Activated naive CD4-positive, alpha-beta T cell (primary cell): ENCODE measurements at places on chromosomes 1 and 21.
A peak's percentile ranks its signal among the peaks of the same experiment; 100 is the strongest.

- DNase-seq = no peak
These were observed 31.5 kb upstream of the C1orf198 start for GRCh38 chr1:230899841-230900251.

GRCh38 chr1:152855661-152856060 is 4.1 kb upstream of the LCE7A start:
- DNase-seq = no peak

GRCh38 chr1:152718238-152718637 is 10.3 kb downstream of the LCE4A start:
- DNase-seq = no peak

- no peak for DNase-seq
These were observed 192.2 kb downstream of the AKT3 start for GRCh38 chr1:243657793-243658192.

DNA sequence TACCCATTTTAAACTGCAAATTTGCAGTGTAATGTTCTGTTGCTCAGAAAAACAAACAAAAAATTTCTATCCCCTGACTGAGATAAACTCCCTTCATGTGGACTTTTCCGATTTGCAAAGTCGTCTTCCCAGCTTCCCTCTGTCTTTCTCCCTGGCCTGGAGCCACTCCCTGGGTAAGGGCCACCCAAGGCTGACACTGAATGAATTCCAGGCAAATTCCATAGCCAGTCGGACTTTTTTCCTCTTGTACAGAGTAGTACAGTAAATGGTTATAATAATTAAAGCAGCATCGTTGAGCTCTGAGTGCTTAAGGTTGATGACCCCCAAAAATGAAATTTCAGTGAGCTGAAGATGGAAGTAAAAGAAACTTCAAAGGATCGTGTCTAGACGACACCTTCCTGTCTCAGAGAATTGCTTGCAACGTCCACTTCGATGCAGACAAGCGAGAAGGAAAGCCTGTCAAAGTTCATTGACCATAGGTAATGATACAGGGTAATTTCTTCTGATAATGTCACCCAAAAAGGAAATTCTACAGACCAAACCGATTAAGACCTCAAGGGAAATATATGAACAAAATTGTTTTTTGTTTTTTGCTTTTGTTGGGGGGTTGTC is 33.6 kb upstream of the LHX8 start:
- DNase-seq = no peak

DNA sequence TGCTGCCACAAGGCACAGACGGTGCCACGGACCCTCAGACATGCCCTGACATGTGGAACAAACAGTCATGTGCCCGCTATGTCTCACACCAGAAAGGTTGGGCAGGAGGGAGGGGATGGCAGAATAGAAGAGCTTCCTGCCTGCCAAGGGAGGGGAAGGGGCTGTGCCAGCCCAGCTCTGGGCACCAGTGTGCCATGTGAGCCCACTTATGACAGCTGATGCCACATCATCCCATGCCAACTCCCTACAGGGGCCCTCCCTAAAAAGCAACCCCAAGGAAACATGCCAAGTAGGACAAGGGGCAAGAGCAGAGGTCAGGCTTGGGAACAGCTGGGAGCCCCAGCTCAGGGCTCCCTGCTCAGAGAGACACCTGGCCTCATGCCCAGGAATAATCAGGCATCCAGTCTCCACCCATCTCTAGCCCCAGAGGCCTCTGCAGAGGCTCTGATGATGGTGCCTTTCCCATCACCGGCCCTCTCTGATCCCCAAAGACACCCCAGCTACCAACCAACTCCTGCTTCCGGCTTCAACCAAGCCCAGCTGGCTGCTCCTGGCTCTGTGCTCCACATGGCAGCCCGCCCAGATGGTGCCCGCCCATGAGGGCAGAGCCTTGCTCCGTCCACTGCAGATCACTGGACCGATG is 10.3 kb downstream of the ADGRB2 start:
- no peak for DNase-seq

GRCh38 chr1:171988243-171988885 is 147.1 kb downstream of the DNM3 start:
- DNase-seq = no peak

DNA sequence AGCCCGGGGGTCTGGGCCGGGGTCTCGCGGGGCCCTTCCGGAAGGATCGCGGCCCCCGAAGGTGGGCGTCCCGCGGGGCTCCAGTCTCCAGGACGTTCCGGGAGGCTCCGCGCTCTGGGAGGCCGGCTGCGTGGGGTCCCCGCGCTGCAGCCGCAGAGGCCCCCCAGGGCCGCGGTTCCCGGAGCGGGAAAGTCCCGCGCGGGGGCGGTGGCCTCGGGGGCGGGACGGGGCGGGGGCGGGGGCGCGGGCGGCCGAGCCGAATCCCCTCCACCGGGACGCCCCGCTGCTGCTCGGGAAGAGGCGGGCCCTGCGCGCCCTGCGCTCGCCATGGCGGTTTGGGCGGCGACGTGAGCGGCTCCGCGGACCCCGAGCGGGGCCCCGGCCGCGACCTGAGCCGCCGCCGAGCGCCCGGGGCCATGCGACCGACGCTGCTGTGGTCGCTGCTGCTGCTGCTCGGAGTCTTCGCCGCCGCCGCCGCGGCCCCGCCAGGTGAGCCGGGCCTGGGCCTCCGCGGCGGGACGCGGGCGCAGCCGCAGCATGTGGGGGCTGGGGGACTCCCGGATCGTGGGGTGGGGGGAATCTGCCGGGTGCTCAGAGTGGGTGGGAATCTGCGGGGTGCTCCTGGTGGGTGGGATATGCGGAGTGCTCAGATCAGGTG is at the start of gene IFNGR2:
IFNGR2 (plus strand) TSS at position 286 of the 658 bp plus-strand sequence; CDS start at position 417, 131 bp downstream.
- DNase-seq = peak; percentile 60

DNA sequence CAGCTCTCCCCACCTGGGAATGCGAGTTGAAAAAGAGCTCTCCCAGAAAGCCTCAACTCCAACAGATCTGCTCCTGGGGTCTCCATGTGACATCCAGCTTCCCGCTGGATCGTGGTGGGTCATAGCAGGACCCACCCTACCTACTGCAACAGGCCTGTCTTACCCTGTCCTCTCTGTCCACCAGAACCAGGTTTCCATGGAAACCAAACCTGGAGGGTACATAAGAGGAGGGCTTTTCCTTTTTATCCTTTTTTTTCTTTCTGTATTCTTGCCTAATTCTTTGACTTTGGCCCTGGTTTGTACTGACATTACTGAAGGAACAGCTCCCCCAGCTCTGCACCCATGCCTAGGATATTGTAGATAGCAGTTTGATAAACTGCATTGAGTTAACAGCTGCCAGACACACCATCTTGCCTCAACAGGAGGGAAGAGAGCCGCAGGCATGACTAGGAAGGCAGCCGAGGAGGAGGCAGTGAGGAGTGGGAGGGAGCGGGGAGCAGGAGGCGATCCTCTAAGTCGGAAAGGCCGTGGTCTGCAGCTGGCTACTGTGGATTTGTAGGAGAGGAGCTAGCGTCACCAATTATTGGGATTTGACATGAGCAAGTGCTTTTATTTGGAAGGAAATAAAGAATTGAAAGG is 9.7 kb upstream of the FMOD start:
- DNase-seq = no peak

- DNase-seq = no peak
These were observed 161.7 kb downstream of the FCRL5 start for GRCh38 chr1:157390651-157391050.

- DNase-seq = no peak
These were observed 158.3 kb downstream of the PLA2G4A start for GRCh38 chr1:186987065-186987464.

DNA sequence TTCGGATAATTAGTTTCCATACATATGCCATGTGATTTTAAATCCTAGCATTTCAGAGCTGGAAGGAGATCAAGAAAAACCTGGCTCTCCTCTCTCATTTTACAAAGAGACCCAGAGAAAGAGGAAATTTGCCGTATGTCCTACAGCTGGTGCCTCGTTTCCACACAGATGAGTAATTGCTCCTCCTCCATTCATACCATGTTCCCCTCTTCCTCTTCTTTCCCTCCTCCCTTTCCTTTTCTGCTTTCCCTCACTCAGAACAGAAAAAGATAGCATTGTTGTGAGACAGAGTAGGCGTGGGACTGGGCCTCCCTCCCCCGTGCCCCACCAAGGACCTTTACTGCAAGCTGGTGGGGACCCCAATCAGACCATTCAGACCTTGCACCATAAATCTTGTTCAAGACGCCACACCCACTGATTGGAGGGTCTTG is 13.7 kb upstream of the SLC44A3 start:
- DNase-seq = no peak

GRCh38 chr1:50853325-50853724 is 106.7 kb downstream of the FAF1 start:
- no peak for DNase-seq

DNA sequence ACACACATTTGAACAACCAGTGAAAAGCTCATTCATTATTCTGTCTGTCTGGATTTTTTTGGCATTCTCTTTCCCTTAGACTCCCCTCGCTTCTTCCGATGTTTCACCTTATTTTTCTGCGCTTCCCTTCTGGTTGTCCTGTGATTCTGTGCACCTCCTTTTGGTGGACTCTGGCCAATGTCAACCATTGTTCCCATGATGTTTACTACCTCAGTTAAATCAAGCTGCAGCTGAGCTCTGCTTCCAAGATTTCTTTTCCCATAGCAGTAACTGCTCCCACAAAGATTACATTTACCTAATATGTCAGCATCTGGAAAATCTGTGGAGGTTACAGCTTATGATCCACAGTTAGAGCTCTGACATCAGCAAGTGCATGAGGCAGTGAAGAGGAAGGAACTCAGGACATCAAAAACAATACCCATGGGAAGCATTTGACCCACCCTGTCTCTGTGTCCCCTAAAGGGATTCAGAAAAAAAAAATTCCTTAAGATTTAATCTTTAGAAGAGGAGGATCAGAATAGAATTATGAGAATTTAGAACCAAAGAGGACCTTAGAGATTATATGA is 69.9 kb upstream of the ADAMTS5 start:
- DNase-seq = no peak

DNA sequence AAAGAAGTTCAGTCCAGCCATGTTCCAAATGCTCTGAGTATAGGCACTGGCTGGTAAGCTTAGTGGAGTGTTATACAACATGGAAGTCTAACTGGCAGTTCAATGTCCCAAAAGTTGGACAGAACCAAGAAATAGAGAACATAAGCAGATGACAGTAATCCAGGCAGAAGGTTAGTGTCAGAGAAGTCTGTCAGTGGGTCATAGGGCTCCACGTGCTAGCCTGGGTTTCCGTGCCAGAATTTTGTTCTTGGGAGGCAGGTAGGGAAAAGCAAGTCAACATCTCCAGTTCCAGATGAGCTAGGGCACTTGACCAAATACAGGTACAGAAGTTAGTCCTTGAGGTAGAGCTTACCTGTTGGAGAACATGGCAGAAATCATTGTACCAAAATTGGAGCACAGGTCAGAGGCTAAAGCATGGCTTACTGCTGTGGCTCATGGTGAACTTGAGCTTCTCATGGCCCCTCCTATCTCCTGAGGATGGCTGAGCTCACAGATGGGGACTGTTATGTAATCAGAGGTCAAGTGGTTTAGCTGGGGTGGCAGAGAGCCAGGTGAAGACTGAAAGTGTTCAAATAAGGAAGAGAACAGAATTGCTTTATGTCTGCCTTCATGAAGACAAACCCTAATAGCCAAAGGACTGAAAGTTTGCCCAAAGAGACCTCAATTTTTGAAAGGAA is 170.8 kb downstream of the NFIA start:
- DNase-seq = no peak

GRCh38 chr1:236681219-236681618 is 5.1 kb upstream of the ACTN2 start:
- no peak for DNase-seq

- no peak for DNase-seq
These were observed 15.5 kb downstream of the ETS2 start for GRCh38 chr21:38821248-38821647.

GRCh38 chr1:14784790-14785773 is 186.6 kb downstream of the KAZN start:
- no peak for DNase-seq

DNA sequence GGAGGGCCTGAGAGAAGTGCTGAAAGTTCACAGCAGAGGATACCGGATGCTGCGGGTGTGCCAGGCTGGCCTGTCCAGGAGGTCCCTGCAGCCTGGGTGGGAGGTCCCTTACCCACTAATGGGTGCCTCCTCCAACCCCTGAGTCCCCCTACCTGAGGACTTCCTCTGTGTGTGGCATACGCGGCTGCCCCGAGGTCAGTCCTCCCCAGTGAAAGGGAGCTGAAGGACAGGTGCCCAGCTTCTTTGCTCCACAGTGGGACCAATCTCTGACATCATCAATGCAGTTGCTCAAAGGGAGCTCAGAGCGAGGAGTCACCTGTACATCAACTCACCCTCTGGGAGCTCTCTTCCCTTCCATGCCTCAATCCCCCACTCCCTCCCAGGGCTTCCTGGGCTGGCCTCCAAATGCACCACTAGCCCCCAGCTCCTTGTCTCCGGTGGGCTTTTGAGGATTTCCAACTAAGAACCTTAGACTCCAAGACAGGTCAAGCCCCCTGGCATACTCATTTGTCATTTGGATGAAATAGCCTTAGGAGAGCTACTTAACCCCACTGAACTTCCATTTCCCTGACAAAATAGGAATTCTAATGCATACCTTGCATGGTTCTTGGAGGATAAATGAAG is 53.9 kb downstream of the PDE9A start:
- no peak for DNase-seq

DNA sequence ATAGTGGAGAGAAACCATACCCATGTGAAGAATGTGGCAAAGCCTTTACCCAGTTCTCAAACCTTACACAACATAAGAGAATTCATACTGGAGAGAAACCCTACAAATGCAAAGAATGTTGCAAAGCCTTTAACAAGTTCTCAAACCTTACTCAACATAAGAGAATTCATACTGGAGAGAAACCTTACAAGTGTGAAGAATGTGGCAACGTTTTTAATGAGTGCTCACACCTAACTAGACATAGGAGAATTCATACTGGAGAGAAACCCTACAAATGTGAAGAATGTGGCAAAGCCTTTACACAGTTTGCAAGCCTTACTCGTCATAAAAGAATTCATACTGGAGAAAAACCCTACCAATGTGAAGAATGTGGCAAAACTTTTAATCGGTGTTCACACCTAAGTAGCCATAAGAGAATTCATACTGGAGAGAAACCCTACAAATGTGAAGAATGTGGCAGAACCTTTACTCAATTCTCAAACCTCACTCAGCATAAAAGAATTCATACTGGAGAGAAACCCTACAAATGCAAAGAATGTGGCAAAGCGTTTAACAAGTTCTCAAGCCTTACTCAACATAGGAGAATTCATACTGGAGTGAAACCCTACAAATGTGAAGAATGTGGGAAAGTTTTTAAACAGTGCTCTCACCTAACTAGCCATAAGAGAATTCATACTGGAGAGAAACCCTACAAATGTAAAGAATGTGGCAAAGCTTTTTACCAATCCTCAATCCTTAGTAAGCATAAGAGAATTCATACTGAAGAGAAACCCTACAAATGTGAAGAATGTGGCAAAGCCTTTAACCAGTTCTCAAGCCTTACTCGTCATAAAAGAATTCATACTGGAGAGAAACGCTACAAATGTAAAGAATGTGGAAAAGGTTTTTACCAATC is 80.0 kb downstream of the JMJD4 start:
- DNase-seq = no peak
